Stimulated activated CD8-positive, alpha-beta memory T cell treated with anti-CD3 and anti-CD28 coated beads, Interleukin-4, amount 100 ng/mL, for 4 hours (primary cell): ENCODE measurements at places on chromosomes 3 and 15.

- no peak for DNase-seq
Observed at GRCh38 chr15:59887211-59887610, 116.9 kb upstream of the FOXB1 start.

DNA sequence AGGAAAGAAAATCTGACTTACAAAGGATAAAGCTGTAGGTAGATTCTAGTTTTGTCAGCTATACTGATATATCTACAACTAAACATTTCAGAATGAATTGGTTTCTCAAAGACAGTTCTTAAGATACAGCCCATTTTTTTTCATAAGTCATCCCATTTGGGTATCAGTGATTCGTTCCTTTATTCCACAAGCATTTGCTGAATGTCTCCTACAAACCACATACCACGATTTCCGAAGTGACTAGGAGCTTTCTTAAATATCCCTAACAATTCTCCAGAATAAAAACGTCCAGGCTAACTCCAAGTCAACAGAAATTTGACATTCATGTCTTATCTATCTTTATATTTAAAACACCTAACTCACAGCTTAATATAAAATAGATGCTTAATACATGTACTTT lies 59.8 kb downstream of the TP53BP1 start:
- DNase-seq = no peak

- no peak for DNase-seq
Observed at GRCh38 chr3:149407898-149408297, 30.4 kb upstream of the TM4SF1 start.

DNA sequence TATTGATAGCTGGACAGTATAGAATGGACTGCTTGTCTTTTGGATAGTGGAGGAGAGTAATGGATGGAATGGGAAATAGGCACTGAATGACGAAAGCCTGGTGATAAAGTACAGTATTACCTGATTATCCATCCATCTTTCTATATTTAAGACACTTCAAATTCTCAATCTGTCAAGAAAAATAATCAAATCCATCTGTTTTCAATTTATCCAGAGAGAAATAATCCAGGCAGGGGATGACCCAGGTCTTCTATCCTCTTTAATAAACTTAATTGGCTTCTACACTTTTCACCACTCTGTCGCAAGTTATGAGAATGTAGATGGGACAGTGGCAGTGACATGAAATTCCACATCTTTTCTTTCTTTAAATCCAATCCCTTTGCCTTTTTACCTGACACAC lies 420.3 kb upstream of the PDZRN3 start:
- DNase-seq = no peak
